Stimulated activated CD4-positive, alpha-beta T cell treated with anti-CD3 and anti-CD28 coated beads, Interleukin-4, amount 100 ng/mL, for 48 hours (primary cell): ENCODE measurements at places on chromosomes 2 and 18.

GRCh38 chr2:9430316-9431293, 7.2 kb downstream of the CPSF3 start:
- DNase-seq = no peak

GRCh38 chr18:8979258-8979988, 123.1 kb upstream of the NDUFV2 start:
- DNase-seq = no peak

DNA sequence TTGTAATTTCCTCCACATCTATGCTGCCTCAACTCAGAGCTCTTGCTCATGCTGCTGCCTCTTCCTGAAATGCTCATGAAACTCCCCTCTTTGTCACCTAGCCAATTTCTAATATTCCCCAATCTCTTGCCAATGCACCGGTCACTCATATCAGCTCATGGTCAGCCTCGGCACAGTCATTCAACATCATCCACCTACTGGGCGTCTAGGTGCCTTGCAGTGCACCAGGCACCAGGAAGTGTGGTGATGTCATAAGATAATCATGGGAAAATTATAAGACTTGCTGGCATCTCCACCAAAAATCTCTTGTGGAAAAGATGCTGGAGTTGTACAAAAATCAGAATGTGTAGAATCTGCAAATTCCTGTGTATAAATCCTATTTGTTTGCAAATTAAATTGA, 52.6 kb upstream of the RAB27B start:
- no peak for DNase-seq

DNA sequence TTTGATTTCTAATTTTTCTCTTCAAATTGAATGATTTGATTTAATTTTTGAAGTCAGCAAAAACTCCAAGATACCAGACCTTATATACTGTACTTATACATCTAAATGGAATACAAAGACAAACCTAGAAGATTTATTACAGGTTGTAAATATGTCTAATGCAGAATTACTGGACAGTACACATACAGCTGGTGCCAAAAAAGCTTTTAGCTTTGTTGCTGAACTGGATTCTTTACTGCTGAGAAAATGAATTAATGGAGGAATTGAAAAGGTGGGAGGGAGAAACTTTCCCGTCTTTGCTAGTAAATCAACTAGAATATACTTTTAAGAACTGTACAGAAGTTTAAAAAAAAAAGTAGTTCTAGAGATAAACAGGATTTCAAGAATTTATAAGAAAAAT, 17.5 kb downstream of the C1D start:
- no peak for DNase-seq

- no peak for DNase-seq
Measured at GRCh38 chr2:19689646-19690168, 212.1 kb downstream of the TTC32 start.

- no peak for DNase-seq
Measured at GRCh38 chr2:236055471-236055870, 112.7 kb downstream of the GBX2 start.

- no peak for DNase-seq
Measured at GRCh38 chr18:8661754-8662559, 43.4 kb upstream of the MTCL1 start.

DNA sequence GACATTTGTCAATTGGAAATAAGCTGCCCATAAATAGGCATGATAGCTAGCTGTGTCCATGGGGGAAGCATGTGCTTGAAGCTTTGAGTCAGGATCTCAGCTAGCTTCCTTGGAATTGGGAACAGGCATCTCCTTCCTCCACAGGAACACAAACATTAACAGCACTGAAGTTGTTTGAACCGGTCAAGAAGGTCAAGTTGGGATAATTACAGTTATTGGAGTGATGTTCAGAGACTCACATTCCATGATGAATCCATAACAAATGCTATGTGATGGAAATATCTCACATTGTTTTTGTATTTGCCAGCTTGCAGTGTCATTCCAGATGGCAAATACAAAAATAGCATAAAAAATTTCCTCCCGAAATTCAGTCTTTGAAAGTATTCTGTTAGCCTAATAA, 347.6 kb upstream of the SMIM21 start:
- DNase-seq = no peak

DNA sequence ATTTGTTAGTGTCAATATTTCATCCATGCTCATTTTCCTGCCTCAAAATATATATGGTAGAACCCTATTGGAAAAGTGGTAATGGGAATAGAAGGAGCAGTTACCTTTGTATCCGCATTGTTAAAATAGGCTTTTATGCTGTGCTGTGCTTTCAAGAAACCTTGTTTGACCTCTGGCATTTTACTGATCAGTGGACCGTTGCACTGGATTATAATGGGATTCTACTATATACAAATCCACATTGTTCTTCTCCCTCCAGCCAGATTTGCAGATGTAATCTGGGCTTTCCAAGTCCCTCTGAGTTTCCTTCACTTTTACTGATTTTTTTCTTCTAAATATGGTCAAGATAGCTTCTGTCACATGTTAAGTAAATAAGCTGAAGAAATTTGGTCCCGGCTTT, 23.3 kb upstream of the FAM237A start:
- DNase-seq = no peak

- DNase-seq = no peak
Measured at GRCh38 chr2:216246766-216247165, 125.5 kb downstream of the MARCHF4 start.

GRCh38 chr2:29016504-29016903, 35.4 kb downstream of the TOGARAM2 start:
- no peak for DNase-seq

DNA sequence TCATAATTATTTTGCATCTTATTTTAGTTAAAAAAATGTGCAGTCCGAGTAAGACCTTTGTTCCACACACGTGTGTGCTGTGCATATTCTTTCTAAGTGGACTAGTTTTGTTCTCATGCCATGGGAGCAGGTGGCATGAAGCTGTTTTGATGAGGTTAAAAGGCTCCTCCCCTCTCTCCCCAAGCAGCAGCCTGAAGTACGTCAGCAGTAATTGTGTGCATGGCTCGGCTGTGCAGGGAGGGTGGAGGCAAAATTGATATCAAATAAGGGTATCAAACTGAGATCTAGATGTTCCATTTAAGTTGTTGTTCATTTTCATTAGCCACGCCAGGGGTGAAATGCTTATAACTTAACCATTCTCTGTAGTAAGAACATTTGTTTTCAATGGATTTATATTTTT, at the start of gene NYAP2:
TSS of gene NYAP2 (plus strand) at position 207 of the 400 bp plus-strand sequence. CDS start 9,171 bp downstream, outside the sequence.
- DNase-seq = no peak

DNA sequence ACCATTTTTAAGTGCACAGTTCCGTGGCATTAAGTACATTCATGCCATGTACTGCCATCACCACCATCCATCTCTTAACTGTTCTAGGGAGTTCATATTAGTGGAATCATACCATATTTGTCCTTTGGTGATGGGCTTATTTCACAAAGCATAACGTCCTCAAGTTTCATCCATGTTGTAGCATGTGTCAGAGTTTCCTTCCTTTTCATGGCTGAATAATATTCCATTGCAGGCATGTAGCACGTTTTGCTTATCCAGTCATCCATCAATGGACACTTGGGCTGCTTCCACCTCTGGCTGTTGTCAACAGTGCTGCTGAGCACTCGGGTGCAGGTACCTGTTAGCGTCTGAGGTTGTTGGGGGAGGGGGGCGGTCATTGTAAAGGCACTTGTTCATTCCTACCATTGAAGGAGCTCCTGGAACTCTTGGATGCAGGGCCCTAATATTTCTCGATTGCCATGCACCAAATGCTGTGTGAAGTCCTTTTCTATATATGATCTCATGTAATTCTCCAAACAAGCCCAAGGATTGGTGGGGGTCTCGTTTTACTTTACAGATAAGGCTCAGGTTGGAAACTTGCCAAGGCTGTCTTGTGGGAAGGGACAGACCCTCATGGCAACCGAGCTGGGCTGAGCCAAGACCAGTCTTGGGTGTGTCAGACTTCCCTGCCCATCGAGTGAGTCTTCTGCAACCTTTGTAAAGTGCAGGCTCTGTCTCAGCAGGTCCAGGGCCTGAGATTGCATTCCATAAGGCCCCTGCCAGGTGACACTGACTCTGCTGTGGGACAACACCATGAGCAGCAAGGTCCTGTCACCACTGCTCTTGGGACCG, 42.9 kb upstream of the SH3RF3 start:
- no peak for DNase-seq

GRCh38 chr18:42072407-42072806, 117.4 kb downstream of the PIK3C3 start:
- DNase-seq = no peak

DNA sequence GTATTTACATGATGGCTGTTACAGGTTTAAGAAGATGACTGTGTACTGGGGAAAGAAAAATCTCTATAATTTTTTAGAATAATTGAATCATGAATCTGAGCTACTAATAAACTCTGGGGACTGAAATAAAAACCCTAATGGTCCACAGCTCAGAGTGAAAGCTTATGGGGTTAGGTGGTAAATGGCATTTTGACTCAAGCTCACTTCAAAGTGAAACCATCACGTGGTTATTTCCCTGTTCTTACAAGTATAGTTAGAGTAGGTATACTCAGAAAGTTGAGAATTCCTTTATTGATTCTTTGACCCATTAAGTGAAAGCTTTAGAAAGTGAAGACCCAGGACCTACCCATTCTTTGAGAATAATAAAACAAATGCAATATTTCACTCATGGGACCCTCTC, 626.2 kb upstream of the SETBP1 start:
- DNase-seq = no peak

GRCh38 chr2:58032016-58032763, 14.4 kb upstream of the VRK2 start:
- DNase-seq = no peak

DNA sequence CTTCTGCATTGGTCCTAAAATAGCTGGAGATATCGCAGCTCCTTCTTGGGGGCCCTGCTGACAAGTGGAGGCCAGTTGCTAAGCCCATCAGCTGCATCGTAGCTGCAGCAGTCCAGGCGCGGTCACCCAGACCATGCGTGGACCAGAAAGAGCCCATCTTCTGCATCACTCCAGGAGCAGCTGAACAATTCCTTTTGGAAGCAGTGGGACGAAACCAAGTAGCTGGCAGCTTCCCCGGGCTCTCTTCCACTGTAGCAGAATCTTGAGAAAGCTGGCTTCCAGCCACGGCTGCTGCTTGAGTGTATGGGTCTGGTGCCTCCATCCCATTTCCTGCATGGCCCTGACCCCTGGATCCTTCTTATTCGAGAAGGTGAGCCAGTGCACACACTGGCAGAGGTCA, 22.2 kb upstream of the CAB39 start:
- no peak for DNase-seq

DNA sequence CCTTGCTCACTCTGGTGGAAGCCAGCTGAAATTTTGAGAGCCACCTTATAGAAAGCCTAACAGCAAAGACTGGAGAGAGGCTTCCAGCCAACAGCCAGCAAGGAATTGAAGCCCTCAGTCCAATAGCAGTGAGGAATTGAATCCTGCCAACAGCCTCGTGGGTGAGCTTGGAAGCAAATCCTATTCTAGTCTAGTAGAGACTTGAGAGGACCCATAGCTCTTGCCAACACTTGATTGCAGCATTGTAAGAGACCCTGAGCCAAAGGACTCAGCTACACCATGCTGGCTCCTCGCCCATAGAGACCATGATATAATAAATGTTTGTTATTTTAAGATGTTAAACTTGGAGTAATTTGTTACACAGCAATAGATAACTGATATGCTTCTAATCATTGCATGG, 403.0 kb upstream of the TNP1 start:
- no peak for DNase-seq

DNA sequence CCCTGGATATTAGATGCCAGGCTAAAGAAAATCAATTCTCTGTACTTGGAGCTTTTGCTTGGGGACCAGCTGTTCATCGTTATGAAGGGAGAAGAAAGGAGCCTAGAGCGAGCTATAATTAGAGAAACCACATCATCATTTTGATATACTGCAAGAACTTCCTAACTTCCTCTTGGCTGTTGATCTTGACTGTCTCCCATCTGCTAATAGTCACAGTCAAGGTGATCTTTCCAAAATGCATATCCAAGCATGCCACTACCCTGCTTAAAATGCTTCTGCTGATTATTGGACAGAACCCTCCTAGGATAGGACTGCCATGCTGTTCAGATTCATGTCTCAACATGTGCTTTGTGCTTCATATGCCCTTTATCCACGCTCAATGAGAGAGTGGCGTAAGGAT, 54.8 kb downstream of the RAPGEF4 start:
- DNase-seq = no peak

DNA sequence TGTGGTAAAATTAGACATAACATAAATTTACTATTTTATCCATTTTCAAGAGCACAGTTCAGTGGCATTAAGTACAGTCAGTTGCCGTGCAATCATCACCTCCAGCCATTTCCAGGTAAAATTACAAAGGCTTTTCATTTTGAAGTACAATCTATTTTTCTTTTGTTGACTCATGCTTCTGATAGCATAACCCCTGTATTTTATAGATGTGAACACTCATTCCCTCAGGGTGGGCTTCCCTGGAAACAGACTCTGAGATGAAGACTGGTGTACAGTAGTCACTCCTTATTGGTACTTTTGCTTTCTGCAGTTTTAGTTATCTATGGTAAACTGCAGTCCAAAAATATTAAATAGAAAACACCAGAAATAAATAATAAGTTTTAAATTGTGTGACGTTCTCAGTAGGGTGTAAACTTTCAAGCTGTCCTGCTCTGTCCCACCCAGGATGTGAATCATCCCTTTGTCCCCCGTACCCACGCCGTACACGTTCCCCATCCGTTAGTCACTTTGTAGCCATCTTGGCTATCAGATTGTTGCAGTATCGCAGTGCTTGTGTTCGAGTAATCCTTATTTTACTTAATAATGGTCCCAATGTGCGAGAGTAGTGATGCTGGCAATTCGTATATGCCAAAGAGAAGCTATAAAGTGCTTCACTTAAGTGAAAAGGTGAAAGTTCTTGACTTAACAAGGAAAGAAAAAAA, 41.1 kb upstream of the NAB1 start:
- no peak for DNase-seq

DNA sequence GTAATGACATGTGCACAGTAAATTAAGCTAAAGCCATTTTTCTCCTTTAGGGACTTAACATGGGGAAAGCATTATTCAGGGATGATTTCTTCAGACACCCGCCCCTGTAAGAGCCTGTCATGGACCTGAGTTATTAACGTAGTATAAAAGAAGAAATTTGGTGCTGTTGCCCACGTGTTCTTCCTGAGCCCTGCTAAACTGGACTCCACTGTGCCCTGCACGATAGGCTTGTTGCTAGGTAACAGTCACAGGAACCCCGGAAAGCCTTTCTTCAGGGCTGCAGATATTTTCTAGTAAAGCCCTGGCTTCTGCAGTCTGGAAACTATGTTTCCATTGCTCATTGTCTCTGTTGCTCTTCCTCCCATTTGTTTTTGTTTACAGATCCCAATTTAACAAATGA, 157.9 kb downstream of the LRRC30 start:
- no peak for DNase-seq

DNA sequence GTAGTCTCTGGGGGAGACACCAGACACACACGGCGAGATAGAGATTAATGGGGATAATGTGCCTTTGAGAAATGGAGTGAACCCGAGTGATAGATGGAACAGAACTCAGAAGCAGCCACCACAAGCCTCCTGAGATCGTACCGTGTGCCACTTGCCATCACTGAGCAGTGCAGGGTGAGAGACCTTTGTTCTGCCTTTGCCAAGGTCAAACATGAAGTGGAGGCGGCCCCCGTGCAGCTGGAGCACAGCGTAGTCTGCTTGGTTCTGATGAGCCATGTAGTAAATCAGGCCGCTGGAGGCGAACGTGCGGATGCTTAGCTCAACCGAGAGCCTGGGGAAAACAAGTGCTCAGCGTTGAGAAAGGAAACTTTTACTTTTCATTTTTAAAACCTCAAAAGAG, 167.0 kb downstream of the LAMA1 start:
- no peak for DNase-seq

- DNase-seq = no peak
Measured at GRCh38 chr2:109352056-109352897, 223.3 kb downstream of the SH3RF3 start.
